ENCODE measurements at places on chromosomes 6 and 20.

- no peak for DNase-seq
Observed at GRCh38 chr6:107405002-107405401, 54.4 kb downstream of the PDSS2 start.

DNA sequence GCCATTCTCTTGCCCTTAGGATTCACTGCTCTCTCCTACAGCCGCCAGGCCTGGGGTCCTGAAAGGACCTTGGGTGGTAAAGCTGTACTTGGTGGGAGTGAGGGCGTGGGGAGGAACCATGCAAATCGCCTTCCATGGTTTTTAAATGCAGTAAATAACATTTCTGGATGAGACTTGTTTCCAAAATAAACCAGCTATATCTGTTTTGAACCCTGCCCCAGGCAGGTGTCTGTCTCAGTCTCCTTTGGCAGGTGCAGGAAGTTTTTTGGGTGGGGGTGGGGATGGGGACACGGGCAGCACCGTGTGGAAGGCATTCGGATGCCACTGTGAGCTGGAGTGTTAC, 14.3 kb downstream of the ITPA start:
- no peak for DNase-seq

DNA sequence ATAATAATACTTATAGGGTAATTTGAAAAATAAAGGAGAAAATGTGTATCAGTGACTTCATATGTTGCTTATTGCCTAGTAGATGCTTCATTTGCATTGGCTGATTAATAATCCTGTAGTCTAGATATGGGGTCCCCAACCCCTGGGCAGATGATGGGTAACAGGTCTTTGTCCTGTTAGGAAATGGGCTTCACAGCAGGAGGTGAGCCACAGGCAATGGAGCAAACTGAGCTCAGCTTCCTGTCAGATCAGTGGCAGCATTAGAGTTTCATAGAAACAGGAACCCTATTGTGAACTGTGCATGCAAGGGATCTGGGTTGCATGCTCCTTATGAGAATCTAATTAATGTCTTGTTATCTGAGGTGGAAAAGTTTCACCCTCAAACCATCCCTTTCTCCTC, 1049.5 kb upstream of the EPHA7 start:
- no peak for DNase-seq

DNA sequence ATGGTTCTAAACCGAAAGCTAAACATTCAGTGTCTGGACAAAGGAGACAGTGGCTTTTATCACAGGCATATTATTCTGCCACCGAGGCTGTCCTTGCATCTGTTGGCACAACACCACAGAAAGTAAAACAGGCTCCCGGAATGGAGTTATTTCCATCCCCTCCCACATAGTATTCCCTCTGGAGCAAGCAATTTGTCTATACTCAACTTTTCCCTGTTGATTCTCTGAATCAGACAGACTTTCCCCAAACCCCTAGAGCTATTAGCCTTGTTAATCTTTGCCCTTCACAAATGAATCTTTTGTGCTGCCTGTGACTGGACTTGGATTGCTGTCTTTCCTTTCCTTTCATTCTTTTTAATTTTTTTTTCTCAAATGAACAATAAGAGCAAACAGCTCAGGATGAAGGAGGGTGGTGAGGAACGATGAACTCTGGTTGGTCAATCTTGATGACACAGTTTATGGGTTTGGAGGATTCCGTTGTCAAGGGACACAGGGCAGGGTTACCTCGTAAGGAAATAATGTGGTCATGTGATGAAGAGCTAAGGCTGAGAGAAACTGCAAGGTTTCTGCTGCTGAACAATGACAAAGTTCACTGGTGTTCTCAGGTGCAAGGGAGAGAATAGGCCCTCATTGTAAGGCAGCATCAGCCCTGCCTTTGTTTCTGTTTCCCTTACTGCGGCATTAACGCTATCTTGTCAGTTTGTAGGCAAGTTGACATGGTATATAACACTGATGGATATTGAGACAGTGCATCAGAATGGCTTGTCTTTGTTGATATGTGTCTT, 275.0 kb upstream of the BMP2 start:
- no peak for DNase-seq

DNA sequence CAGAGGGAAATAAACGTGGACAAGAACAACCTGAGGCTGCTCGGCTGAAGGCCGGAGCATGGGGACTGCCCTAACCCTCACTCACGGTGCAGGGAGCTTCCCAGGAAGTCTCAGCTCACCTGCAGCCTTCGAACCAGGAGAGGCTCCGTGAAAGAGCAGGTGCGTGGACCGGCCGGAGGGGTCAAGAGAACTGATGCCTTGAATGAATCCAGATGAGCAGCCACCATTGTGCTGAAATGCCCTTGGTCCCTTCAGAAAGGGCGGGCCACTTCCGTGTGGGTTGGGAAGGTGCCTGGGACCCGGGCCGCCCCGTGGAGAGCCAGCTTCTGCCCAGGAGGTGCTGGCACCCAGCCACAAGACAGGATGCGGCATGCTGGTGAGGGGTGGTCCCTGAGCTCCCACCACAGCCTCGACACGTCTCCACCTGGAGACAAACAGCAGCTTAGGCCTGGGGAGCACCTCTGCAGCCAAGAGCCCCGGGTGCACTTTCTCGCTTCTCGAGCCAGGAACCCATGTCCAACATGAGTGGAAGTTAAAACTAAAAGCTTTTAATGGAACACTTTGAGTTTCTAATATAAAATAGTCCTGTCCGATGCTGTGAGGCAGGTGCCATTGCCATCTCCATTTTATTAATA, 83.5 kb downstream of the TTLL2 start:
- DNase-seq, result no peak

- no peak for DNase-seq
Observed at GRCh38 chr20:14334306-14334930, 3.0 kb downstream of the FLRT3 start.

DNA sequence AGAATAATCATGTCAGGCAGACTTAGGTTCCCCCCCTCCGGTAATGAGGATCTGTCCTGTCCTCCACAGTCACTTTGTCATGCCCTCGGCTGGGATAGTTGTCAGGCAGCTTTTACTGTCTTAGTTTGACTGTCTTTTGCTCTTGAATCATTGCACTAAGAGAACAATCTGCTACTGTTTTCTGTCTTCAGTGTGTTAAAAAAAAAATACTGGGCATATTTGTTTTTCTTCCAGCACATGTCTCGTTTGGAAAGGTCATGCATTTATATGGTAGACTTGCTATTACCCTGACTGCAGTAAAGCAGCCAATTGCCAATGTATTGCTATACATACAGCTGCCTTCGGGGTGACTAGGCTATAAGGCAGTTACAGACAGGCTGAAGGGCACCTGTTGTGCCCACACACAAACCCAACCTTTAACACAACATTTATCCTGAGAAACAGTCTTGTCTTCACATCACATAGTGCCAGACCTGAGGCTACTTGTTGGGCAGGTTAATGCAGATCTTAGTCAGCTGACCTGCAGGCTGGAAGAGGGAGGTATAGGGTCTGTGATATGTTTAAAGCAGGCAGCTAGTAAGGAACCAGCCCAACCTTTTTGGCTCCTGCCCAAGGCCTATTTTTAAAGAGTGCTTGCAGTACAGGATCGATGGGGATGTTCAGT, 26.7 kb downstream of the ARFGEF3 start:
- DNase-seq, result no peak

DNA sequence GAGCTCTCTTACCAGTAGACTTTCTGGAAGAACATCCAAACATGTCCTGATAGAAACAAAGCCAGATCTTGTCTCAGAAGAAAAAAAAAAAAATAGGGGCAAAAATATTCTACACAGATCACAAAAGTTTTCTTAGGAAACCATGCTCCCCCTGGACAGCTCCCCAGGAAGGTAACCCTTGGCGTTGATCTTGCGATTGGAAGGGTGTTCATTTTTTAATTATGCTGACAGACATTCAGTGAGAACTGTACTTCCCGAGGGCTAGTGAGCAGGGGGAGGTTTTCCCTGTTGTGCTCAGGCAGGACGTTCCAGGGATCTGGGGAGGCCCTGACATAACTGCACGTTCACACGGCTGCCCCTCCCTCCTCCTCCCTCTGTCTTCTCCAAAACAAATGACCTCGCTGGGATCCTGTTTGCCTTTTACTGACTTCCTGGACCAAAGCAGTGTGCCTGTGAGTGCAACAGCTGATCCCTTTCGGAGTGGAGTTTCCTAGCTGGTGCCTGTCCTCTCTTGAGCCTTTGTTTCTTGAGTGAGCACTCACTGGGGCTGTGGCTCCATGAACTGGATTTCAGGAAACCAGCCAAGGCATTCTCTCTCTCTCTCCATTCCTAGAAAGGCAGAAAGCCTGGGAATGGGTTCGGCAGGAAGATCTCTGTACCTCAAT, 46.7 kb downstream of the MARCKS start:
- DNase-seq, result no peak

GRCh38 chr20:23869520-23869919, 10.0 kb downstream of the CST5 start:
- no peak for DNase-seq

- DNase-seq, result no peak
Observed at GRCh38 chr20:46978951-46979491, 84.4 kb downstream of the EYA2 start.

DNA sequence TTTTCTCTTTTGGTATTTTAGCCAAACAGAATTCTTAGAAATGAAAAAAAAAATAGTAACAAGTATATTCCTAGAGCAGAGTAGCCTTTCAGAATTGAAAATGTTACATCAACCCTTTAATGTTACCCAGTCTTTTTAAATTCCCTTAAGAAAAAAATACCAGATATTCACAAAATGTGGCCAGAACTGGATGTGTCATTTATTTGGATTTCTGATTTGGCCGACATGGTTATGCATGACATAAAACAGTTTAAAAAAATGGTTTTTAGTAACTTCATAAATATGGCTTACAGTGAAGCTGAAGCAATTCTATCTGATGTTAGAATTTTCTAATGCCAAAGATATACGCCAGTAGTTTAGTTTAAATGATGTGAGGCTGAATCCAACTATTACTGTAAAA, 112.0 kb downstream of the ATXN1 start:
- DNase-seq, result no peak

DNA sequence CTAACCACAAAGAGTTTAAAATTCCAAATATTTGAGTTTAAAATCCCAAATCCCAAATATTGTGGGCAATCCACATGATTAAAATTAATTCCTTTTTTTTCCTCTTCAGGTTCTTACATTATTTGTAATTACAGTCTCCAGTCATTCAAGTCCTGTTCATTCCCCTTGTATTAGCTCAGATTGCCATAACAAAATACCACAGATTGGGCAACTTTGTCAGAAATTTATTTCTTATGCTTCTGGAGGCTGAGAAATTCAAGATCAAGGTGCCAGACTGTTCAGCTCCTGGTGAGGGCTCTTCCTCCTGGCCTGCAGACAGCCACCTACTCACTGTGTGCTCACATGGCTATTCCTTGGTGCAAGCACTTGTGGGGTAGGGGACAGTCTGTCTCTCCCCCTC, 105.5 kb downstream of the ARMC2 start:
- no peak for DNase-seq

- DNase-seq, result no peak
Observed at GRCh38 chr6:25435416-25435985, 156.3 kb downstream of the CARMIL1 start.

GRCh38 chr6:38637756-38638155, 2.0 kb downstream of the BTBD9 start:
- no peak for DNase-seq

GRCh38 chr20:4555188-4555890, 166.4 kb upstream of the PRND start:
- no peak for DNase-seq

DNA sequence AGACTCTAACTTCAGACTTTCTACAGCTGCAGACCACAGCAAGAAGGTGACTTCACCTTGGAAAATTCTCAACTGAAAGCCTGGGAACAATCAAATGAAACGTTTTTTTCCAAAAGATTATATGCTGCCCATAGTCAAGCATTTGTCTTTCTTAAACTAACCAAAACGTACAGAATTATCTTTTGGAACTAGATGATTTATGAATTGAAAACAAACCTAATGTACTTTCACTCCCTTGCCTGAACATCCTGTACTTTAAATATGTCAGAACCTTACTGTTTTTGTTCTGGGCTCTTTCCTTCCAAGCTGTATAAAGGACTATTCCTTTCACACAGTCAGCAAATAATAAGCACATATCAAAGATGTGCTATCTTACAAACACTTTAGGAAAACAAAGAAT, 62.4 kb upstream of the TNFAIP3 start:
- DNase-seq, result no peak

- DNase-seq, result no peak
Observed at GRCh38 chr6:9458424-9458823, 956.5 kb downstream of the TFAP2A start.

DNA sequence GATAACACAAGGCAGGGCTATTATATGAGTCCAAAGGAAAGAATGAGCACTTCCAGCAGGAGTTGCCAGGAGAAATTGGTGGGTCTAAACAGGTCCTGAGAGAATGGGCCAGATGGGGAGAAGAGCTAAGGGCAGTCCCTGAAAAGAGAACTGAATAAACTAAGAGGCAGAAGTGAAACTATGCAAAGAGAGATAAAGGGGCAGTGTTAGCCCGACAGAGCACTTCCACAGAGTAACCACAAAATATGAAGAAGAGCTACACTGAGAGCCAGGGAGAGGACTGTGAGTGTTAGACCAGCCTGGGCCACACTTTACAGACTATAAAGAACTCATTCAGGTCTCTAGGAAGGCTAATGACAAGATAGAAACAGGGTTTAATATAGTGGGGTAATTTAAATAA, 43.8 kb downstream of the RALGAPA2 start:
- DNase-seq, result no peak

DNA sequence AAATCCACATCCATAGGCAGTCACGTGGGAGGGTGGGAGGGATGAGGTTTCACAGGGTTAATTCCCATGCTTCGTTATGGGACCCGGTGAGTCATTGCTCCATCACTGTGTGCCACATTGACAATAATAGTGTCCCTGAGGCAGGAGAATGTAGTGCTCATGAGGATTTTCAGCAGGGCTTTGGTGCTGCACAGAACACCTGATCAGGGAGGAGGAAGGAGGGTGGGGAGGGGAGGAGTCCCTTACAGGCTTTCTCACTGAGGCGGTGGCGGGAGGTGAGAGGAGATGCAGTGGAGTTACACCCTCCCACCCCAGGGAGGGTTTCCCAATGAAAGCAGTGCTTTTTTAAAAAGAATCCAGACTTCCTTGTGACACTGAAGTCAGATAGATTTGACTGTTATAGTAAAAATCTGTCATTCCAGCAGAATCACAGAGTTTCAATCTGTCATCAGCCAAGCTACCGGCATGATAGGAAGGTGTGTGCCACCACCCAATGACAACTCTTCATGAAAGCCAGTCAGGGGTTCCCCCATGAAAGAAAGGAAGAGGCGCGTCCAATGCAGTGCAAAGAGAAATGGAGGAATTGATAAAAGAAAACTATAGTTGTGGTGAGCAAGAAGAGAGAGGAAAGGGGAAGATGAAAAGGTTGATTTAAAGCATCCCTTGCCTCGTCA, 144.8 kb downstream of the TBC1D7 start:
- DNase-seq, result no peak

GRCh38 chr6:79077715-79078074, 359 bp downstream of the PHIP start:
- DNase-seq, result no peak

Measured in stimulated activated CD4-positive, alpha-beta T cell treated with anti-CD3 and anti-CD28 coated beads, Interleukin-1b, Interleukin-23, amount 100 ng/mL, for 24 hours (primary cell).